ENCODE measurements at places on chromosomes 1 and 21.

GRCh38 chr1:48761986-48762385, 14.7 kb downstream of the BEND5 start:
- peak; percentile 35 for DNase-seq

GRCh38 chr1:40627987-40628902, 37.2 kb downstream of the RIMS3 start:
- DNase-seq = no peak

DNA sequence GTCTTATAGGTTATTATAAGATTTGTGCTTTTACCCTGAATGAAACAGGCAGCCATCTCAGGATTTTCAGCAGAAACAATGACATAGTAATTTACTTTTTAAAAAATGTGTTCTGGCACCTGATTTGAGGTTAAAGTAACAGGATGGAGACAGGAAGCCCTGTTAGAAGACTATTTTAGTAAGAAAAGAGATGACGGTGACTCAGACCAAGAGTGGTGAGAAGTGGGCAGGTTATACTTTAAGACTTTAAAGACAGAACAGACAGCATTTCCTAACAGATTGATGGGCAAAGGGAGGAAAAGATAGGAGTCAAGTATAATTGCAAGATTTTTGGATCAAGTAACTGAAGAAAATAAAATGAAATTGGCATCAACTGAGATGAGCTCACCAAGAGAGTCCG, 436.8 kb upstream of the NR5A2 start:
- DNase-seq = no peak

DNA sequence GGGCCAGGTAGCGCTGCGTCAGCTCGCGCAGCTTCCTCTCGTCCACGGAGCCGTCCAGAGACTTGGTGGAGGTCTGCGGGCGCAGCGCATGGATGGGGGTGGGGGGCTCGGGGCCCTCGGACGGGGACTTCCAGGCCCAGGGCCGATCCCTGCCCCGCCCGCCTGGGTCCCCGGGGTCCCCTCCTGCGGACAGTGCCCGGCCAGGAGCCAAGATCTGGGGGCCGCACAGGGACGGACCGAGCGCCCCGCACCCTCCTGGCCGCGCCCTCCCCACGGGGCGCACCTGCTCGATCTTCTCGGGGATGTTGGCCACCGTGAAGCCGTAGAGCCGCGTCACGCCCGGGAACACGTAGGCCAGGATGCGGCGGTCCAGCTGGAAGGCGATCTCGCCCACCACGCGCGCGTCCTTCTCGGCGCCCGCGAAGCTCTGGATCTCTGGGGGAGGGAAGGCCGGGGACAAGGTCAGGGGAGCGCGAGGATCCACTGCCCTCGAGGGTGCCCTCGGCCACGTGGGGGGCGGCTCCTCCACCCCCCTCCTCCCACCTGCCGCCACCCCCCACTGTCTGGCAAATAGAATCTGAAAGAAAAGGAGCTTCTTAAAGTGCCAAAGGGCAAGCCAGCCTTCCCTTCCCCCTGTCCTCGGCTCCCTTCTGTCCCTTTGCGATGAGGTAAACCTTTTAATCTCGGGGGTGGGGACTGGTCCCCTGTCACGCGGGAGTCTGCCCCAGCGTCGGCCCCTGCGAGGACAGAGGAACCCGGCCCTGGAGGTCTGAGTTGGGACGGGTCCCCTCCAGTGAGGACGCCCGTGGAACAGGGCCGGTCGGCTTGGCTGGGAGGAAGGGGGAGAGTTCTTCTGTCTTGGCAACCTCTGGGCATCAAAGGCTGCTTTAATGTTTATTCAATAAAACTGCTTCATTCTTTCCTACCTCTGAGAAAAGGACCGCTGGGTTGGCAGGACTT, 6.5 kb upstream of the FTCD start:
- no peak for DNase-seq

DNA sequence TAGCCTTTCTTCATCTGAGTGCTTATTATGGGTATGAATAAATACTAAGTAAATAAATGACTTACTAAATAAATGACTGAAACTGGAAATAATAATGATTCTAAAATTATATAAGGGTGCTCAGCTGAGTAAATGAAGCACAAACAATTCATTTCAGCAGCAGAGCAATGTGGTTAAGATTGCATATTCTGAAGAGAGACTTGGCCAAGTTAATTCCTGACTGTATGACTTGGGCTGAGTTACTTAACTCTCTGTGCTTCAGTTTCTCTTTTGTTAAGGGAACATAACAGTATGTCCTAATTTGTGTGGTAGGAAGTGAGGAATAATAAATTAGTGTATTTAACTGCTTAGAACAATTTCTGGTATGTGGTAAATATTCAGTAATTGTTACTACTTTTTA, 19.1 kb downstream of the AGL start:
- peak; percentile 55 for DNase-seq

GRCh38 chr1:26028490-26028980, 7.0 kb downstream of the EXTL1 start:
- no peak for DNase-seq

GRCh38 chr21:33007747-33008146, 18.0 kb upstream of the OLIG2 start:
- no peak for DNase-seq
